Activated CD4-positive, alpha-beta T cell treated with anti-CD3 and anti-CD28 coated beads for 4 hours (primary cell): ENCODE measurements at places on chromosomes 7 and 10.

GRCh38 chr7:99243751-99244337 is 28.8 kb upstream of the MYH16 start:
- no peak for DNase-seq

- DNase-seq, result no peak
Observed at GRCh38 chr10:34933676-34934075, 118.6 kb upstream of the PARD3 start.

DNA sequence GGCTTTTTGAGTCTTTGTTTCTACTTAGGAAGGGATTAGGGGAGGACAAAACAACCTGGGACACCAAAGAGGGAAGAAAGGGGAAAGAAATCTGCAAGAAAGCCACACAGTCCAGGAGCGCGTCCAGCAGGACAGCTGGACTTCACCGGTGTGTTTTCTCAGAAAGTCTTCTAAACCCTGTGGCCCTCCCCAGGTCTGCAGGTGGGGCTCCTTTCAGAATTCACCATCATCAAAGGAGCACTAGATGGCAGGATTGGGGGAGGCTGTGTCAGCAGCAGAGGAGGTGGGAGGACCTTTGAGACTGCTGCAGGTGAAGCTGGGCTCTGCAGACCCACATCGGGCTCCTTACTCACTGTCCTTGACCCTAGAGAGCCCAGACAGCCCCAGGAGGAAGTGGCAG is 13.9 kb upstream of the DRGX start:
- DNase-seq, result no peak

- DNase-seq, result no peak
Observed at GRCh38 chr7:74027683-74028320, at the start of gene ELN. Gene ELN, plus strand, starts transcription at chr7:74028173. Its CDS starts 15 bp downstream, at chr7:74028188.
